ENCODE measurements at places on chromosomes 1 and 21. TPM values are rescaled to one million over a fixed set of nuclear protein-coding genes. Genes with fewer than 3 reads are reported as not detected.

The EXO1 gene
- not detected for polyA plus RNA-seq

The PDZK1 gene
- 659 TPM for polyA plus RNA-seq

The NLRP3 gene
- not detected for polyA plus RNA-seq

The TMEM35B gene
- polyA plus RNA-seq = 48.3 TPM

The AKNAD1 gene
- not detected for polyA plus RNA-seq

The TTC22 gene
- polyA plus RNA-seq = 9.6 TPM

The BCL2L15 gene
- polyA plus RNA-seq = 2.2 TPM

The TRIM17 gene
- polyA plus RNA-seq = 1.3 TPM

The VSIG8 gene
- polyA plus RNA-seq = 8.1 TPM

The CD160 gene
- not detected for polyA plus RNA-seq

The ARV1 gene
- 38.5 TPM for polyA plus RNA-seq

The NUP210L gene
- not detected for polyA plus RNA-seq

The KRTAP13-2 gene
- polyA plus RNA-seq = not detected

The AGMAT gene
- polyA plus RNA-seq = 119 TPM

The TAS1R1 gene
- not detected for polyA plus RNA-seq

The C1orf185 gene
- not detected for polyA plus RNA-seq

The MYCL gene
- 1.7 TPM for polyA plus RNA-seq

The ADCY10 gene
- polyA plus RNA-seq = 0.28 TPM

The FLG gene
- polyA plus RNA-seq = not detected

The MTOR gene
- 16.0 TPM for polyA plus RNA-seq

The OR14A2 gene
- not detected for polyA plus RNA-seq

The A3GALT2 gene
- not detected for polyA plus RNA-seq

The NMNAT2 gene
- 0.17 TPM for polyA plus RNA-seq
